Stimulated activated CD8-positive, alpha-beta memory T cell treated with anti-CD3 and anti-CD28 coated beads, Interleukin-2, amount 100 ng/mL, for 1 hour (primary cell): ENCODE measurements at places on chromosomes 12 and 14.

DNA sequence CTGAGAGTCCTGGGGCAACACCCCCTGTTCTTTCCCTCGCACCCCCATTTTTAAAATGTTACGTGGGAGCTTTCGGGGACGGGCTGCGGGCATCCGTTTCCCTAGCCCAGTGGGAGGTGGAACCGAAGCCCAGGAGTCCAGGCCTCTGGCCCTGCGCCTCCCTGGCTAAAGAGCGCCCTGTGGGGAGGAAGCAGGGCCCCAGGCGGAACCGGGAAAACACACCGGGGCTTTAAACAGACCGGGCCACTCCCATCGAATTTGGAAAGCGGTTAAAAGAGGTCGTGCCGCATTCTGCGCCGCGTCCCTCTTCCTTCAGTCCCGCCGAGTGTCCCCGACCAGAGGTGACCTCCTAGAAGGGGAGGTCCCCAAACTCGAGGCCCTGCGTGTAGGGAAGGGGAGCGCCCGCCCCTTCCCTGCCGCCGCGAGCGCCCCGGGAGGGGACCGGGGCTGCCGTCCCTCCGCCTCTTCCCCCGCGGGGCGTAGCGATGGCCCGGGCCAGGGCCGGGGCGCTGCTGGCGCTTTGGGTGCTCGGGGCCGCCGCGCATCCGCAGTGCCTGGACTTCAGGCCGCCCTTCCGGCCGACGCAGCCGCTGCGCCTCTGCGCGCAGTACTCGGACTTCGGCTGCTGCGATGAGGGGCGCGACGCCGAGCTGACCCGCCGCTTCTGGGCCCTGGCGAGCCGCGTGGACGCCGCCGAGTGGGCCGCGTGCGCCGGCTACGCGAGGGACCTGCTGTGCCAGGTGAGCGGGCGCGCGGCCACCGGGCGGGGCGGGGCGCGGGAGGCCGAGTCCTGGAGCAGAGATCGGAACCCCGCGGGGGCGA lies at the start of gene HHIPL1:
HHIPL1 (plus strand) TSS at position 407 of the 822 bp plus-strand sequence; CDS start at position 486, 79 bp downstream.
- no peak for DNase-seq

DNA sequence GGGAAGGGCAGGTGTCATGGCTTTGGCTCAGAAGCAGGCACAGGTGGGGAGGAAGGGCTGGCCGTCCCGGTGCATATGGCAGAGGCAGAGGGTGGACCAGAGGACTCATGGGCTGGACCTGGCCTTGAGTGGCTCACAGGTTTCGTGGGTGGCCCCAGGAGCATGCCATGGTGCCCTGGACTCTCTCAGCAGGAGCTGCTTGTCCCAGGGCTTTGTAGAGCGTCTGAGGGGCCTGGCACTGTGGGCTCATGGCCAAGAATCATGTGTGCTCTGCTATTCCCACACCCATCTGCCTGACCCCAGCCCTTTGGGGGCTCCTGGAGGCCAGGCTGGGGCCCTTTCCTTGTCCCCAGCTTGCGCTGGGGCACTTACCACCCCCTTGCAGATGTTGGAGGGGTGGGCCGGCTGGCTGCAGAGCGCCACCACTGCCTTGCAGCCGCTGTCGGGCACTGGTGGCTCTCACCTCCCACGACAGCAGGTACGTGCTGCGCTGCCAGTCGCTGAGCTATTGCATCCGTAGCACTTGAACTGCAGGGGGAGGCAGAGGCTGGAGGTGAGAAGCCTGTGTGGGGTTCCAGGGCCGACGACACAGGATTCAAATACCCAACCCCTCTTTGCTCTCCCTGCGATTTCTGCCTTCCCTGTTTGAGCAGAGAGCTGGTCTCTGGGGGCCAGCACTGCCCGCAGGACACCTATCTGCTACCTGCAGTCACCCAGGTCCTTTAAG lies 187.4 kb upstream of the PRMT8 start:
- DNase-seq: no peak

DNA sequence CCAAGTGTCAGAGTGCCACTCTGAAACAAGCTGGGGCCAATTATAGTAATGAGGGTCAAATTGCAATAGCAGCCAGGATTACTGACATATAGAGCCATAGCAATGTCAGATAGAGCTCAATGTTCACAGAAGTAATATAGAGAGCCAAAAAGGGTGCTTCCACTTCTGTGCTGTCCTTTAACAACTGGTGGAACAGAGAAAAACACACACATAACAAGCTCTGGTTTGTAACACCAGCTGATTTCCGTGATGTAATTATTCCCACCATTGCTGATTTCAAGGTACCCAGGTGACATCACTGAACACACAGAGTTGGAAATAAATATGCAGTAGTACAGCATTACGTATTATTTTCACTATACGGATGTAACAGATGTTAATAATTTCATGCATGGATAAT lies 3.0 kb upstream of the CLEC2B start:
- DNase-seq: no peak

GRCh38 chr14:102426796-102427195 lies 64.1 kb downstream of the TECPR2 start:
- no peak for DNase-seq

DNA sequence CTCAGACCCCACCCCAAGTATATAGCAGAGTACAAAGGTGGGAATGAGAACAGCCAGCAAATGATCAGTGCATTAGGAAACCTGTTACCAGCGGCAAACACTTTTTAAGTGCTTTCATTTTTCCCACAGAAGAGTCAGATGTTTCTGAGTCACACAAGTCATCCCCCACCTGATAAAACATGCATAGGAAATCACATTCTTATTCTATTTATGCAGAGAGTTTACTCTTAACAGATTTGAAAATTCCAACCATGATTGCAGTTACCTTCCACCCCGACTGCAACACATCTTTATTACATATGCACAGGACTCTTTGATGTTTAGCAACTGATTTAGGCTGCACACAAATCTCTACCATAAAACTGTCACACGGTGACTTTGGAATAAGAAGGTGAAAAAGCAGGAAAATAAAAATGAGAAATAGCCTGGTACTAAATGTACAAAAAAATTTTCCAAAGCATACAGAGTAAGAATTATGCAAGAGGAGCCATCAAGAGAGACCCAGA lies 236.4 kb downstream of the PAWR start:
- DNase-seq: no peak

DNA sequence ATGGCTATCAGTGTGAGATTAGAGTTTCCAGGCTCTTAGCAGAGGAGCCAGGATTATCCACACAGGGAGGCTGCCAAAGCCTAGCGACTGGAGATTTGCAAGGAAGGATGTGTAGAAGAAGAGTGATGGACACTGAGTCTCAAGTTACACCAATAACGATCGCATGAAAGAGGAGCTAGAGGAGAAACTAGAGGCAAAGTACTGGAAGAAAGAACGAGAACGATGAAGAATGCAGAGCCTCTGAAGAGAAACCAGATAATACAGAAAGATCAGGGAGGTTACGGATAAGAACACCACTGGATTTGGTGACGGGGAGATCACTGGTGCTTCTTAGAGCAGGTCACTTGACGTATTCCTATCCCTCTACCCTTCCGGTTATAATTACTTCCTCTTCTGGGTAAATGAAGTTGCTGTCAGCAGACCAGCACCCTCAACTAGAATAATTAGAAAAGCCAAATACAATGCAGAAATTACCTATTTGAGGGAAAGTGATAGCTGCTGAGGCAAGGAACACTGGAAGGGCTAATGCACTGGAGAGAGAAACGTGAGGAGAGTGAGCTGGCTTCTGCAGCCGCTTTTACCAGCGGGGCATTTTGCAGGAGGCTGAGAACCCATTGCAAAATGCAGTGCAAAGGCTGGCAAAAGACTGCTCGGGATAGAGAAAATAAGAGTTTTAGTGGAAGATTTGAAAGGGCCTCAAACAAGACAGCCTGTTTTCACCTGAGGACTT lies 93.1 kb upstream of the HIF1A start:
- DNase-seq: no peak

DNA sequence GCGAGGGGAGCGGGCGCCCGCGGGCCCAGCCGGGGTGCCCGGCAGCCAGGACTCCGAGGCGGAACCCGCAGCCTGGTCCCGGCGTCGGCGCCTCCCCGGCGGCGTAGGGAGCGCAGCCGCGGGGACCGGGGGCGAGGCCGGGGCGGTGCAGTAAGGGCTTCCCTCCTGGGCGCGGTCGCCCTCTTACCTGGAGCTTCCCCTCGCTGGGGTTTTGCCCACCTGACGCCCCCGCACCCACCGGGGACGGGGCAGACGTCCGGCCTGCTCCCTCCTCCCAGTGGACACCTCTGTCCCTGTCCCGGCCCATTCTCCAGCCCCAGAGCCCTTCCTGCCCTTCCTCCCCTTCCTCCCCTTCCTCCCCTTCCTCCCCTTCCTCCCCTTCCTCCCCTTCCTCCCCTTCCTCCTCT lies 413 bp upstream of the TUBA1C start:
- DNase-seq: no peak

- no peak for DNase-seq
Observed at GRCh38 chr12:94954029-94954685, 49.3 kb downstream of the NDUFA12 start.

- no peak for DNase-seq
Observed at GRCh38 chr14:78182722-78183121, 12.5 kb downstream of the NRXN3 start.

DNA sequence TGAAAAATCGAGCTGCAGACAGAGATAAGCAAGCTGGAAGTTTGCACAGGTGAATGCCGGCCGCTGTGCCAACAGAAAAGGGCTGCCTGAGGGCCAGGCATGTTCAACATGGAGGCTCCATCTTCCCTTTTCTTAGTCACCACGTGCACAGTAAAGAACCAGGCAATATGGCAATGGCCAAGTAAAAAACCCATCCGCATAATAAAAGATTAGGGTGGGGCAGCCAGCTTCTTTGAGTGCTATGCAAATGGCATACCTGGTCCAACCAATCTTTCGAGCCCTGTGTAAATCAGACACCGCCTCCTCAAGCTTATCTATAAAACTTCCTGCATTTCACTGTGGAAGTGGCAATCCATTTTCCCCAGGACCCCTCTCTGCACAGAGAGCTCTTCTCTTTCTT lies 16.7 kb downstream of the PNP start:
- DNase-seq: no peak

DNA sequence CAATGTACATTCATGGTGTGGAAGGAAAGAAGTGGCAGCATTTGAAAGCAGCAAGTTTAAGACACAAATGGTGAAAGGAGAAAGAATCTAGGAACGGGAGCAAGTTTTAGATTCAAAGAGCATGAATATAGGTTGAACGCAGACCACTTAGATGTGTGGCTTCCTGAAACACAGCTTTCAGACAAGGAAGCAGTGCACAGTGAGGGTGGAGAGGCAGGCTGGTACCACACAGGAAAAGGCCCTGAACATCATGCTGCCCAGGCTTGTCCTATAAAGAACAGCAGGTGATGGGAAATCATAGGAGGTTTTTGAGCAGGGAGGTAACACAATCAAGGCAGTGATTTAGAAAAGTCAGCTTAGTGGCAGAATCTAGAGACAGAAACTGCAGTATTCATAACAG lies 35.6 kb downstream of the GNS start:
- no peak for DNase-seq

DNA sequence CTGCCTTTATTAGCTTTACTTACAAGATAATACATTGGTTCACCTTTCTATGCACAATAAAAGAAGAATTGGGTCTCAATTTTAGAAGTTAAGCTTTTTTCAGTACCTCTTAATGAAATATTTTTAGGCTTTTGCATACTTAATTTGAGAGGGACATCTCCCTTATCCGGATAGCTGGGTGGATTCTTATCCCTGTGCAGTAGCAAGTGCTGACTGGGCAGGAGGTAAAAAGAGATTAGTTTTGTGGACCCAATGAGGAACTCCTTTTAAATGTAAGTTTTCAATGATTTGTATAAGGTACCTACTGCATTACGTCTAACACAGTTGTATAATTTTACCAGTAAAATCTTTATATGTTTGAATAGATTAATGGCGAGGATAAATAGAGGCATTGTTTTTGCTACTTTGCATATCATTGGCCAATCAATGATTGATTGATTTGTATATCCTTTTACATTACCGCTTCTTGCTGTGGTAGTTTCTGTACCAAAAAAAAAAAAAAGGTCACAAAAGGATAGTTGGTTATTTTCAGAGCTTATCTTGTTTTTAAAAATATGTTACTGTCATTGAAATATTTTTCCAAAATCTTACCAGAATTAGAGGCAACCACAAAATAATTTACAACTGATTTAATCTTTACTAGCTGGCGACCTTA lies 2.2 kb downstream of the CPSF6 start:
- no peak for DNase-seq

DNA sequence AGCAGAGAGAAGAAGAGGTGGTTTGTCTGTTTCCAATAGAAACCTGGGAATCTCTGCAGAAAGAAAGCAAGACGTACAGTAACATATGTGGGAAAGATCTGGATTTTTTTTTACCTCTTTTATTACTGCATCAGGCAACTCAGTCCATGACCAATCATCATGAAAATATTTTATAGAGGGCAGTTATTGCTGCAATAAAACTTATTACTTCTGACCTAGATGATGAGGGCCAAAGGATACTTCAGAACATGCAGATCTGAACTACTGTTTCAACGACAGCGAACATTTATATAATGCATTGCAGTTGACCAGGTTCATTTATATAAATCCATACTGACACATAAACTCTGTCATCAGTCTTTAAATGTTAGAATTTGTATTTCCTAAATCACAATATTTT lies 67.7 kb downstream of the STAB2 start:
- DNase-seq: no peak

- no peak for DNase-seq
Observed at GRCh38 chr12:26941215-26941594, 2.9 kb downstream of the FGFR1OP2 start.

GRCh38 chr14:61562321-61563161 lies 132.8 kb upstream of the HIF1A start:
- DNase-seq: no peak

GRCh38 chr12:5037795-5038357 lies 5.8 kb upstream of the KCNA5 start:
- DNase-seq: no peak

DNA sequence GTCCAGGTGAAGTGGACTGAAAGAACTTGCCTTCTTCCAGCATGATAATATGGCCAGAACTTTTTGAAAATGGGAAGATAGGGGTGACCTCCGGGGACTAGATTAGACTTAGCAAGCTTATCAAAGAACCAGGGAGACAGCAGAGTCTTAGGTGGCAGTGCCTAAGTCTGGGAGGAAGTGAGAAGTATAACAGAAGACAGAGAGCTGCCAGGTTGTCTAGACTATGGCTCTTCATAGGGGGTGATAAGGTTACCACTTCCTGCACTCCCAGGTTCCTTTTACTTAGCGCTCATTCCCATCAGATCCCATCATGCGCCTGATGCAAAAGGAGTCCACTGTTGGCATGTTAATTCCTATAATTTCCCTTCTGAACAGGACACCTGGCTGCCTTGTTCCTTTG lies 69.9 kb downstream of the PLXNC1 start:
- no peak for DNase-seq

DNA sequence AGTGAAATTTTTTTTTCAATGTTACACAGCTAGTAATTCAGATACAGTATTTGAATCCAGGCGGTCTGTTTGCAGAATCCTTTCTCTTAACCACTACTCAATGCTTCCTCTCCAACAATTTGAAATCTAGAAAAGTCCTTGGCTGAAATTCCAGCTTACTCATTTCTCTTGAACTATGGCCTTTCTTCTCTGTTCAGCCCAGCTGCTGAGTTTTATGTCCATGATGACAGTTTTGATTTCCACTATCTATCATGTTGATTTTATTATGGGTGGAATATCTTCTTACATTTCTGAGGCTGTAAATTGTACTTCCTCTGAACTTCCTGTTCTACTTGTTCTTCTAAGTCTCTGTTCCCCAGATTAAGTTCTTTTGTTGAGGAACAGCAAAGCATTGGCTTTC lies 315.3 kb downstream of the DIO2 start:
- DNase-seq: no peak
